ENCODE measurements at places on chromosomes 2 and 18. TPM values are rescaled to one million over a fixed set of nuclear protein-coding genes. Genes with fewer than 3 reads are reported as not detected.

The CXCR4 gene
- total RNA-seq = 5.4 TPM

The MAPK4 gene
- 7.3 TPM for total RNA-seq

The GPD2 gene
- 8.8 TPM for total RNA-seq

The STK17B gene
- 7.3 TPM for total RNA-seq

The MREG gene
- 9.6 TPM for total RNA-seq

The UNC80 gene
- total RNA-seq = not detected

DNA sequence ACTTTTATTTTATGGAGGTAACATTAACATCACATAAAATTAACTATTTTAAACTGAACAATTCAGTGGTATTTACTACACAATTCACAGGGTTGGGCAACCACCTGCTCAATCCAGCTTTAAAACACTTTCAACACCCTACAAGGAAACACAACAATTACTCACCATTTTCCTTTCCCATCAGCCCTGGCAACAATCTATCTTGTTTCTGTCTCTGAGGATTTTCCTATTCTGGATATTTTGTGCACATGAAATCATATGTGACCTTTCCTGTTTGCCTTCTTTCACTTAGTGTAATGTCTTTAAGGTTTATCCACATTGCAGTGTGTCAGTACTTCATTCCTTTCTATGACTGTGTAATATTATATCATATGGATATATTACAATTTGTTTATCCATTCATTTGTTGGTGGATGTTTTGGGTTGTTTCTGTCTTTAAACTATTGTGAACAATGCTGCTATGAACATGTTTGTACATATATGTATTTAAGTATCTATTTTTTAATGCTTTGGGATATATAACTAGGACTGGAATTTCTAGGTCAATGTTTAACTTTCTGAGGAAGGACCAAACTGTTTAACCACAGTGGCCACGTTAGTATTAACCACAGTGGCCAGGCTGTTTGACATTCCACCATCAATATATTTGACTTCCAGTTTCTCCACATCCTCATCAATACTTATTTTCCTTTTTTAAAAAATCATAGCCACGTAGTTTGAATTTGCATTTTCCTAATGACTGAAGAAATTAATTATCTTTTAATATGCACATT is 72.4 kb upstream of the KIF5C start:
- DNase-seq = no peak

DNA sequence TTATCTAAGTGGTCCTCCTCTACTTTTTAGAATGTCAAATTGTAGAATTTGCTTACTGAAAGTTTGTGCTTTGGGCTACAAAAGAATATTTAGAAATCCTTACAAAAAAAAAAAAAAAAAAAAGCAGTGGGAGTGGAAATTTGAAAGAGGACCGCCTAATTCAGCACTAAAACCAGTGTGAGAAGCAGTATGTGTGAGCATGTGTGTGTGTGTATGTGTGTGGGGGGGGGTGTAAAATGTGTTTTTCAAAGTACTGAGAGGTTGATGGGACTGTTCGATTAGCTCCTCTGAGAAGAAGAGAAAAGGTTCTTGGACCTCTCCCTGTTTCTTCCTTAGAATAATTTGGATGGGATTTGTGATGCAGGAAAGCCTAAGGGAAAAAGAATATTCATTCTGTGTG is at the start of gene VIT:
Gene VIT, plus strand, starts transcription at position 175 of the 400 bp plus-strand sequence. CDS start 19,664 bp downstream, outside the sequence.
- DNase-seq = no peak

GRCh38 chr18:63895190-63895589 is 7.7 kb downstream of the SERPINB2 start:
- no peak for DNase-seq

DNA sequence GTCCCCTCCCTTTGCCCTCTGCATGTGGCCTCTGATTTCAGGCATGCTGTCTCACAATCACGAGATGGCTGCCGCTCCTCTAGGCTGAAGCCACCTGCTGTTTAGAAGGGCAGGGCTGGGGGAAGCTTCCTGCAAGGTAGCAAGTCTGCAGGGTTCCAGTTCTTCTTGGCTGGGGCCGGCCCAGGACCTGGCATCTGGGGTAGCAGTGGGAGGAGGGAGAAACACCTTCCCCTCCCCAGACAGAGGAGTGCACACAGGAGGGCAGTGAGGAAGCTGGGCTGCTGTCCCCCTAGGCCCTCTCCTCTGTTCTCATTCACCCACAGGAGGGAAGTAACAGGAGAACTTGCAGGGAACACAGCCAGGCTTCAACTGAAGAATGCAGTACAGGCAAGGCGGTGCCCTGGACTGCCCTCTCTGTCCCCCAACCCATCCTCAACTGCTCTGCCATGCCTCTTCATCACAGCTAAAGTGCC is 345.9 kb upstream of the HS6ST1 start:
- no peak for DNase-seq

- no peak for DNase-seq
Measured at GRCh38 chr18:58991167-58991798, 126.6 kb downstream of the ZNF532 start.

DNA sequence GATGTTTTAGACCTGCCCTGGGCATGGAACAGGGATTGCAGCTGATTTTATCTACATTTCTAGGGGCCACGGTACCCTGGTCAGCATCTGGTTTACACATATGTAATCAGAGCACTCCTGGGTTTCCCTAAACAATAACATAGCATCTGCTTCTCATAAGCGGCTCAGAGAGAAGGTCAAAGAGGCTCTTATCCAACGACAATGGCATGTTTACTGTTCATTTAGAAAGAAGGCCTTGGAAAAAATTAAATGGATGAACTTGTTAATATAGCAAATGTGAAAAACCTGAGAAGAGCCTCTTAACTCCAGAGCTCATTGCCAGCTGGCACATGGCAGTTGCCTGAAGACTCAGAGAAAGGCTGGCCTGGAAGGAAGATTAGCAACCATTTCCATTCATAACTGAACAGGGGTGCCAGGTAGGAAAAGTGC is 202.8 kb upstream of the THUMPD2 start:
- no peak for DNase-seq

DNA sequence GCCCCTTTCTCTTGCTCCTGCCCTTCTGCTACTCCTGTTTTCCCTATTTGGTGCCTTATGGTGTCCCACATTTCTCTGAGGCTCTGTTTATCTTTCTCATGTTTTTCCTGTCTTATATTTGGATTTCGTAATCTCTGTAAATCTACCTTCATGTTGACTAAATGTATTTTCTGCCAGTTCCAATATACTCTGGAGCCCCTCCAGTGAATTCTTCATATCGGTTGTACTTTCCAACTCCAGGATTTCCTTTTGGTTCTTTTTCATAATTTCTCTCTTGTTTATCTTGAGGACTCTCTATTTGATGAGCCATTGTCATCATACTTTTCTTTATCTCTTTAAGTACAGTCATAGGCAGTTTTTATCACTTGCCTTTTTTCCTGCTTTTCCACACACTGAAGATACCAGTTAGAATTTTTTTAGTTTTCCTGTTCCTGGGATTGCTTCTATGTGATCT is 19.1 kb downstream of the SCLY start:
- DNase-seq = no peak

DNA sequence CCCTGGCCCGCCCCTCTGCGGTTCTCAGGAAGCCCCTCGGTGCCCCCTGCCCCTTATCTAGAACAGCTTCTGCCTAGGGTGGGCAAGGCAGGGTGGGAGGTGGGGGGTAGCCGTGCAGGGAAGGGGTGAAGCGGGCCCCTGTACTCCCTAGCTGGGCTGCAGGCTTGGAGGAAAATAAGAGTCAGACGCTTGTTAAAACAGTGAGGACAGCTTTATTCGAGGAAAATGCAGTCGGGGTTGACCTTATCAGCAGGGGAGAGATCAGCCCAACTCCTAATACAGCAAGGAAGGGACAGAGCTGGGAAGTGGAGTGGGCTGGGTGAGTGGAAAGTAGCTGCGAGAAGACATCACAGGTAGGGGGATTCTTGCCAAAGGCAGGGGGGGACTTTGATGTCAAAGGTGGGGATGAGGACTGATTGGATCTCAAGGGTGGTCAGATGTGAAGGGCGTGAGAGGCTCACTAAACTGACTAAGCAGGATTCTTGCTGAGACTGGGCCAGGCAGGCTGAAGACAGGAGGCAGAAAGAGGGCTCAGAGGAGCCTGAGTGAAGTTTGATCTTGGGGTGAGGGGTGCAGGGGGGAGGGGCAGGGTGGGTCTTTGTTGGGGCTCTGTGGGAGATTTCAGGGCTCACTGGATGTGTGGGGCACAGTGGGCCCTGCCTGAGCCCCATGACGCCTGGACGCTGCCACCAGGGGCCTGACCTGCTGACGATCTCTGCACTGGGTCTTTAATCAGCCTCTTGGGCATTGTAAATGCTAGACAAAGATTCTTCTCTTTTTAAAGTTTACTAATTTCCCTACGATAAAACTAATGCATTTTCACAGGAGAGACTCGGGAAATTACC is 29.9 kb downstream of the HPCAL1 start:
- no peak for DNase-seq

- no peak for DNase-seq
Measured at GRCh38 chr2:40431600-40431955, 20.3 kb downstream of the SLC8A1 start.

DNA sequence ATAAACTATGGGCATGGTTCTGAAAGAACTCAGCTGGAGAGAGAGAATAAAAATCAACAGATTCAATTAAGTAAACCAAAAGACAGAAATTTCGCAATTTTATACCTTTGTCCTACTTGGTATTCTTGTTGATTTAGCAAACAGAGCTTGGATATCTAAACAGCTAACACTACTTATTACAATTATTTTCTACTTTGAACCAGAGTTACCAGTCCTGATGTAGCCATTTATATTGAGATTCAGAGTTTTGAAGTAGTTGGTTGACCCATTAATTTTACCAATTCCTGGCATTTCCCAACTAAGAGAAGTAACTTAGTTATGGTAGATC is 48.9 kb downstream of the ASXL2 start:
- DNase-seq = no peak

- no peak for DNase-seq
Measured at GRCh38 chr18:57051021-57051656, 95.7 kb upstream of the BOD1L2 start.

GRCh38 chr2:203855274-203855673 is 12.3 kb upstream of the CTLA4 start:
- no peak for DNase-seq

- no peak for DNase-seq
Measured at GRCh38 chr2:47636596-47637264, 146.2 kb upstream of the MSH6 start.

DNA sequence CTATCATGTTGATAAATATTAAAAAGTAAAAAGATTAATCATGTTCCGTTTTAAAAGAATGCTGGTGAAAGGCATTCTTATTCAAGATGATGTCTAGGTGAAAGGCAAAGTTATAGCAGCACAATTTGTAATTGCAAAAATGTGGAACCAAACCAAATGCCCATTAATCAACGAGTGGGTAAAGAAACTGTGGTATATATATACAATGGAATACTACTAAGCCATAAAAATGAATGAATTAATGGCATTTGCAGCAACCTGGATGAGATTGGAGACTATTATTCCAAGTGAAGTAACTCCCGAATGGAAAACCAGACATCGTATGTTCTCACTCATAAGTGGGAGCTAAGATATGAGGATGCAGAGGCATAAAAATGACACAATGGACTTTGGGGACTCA is 286.4 kb downstream of the ARHGAP15 start:
- DNase-seq = no peak

DNA sequence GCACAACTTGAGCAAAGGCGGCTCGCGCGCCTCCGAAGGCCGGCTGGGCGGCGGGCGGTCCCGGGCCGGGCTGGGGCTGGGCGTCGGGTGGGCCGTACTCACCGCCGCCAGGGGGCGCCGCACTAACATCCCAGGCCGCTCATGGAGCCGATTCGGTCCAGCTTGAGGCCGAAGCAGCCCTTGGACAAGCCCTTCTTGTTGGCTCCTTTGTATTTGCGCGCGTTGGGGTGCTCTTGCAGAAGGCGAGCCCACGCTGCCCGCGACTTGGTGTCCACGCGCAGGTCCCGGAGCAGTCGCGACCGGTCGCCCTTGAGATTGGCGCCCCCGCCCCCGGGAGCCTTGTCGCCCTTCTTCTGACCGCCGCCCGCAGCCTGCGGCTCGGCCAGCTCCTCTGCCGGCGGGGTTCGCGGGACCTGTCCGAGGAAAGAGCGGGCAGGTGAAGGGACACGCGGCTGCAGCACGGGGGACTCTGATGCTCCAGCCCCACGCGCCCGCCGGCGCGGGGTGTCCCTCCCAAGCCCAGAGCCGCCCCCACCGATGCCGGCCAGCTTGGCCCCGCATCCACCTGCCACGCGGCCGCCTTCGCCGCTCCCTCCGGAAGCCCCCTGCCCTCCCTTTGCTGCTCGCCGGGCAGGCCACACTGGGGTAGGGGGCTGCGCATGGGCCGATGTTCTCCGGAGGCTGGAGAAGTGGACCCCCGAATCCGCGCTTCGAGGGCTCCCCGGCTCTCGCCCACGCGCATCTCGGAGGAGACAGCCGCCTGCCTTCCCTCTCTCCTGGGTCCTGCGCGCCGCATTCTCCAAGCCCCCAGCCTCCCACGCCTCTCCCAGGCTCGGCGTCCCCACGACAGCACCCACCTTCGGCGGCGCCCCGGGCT is 655 bp downstream of the NPPC start:
- peak; percentile 85 for DNase-seq

GRCh38 chr18:55509631-55510324 is 78.2 kb downstream of the TCF4 start:
- DNase-seq = no peak

- DNase-seq = no peak
Measured at GRCh38 chr2:208489687-208490086, 83.1 kb downstream of the PTH2R start.

DNA sequence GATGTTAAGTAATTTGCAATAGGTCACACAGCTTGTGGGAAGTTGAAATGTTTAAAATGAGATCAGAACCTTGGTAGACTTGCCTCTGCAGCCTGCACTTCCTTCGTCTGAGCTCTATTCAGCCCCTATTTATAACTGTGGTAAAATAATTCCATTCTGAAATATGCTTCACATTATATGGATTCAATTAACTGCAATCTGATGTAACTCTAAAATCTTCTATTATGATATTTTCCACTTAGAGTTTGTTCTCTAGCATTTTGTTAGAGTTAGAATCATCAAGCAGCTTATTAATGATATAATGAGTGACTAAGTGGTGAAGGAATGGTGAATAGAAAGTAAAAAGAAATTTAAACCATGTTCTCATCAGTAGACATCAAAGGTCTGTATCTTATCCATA is 139.6 kb upstream of the ARHGAP28 start:
- no peak for DNase-seq

DNA sequence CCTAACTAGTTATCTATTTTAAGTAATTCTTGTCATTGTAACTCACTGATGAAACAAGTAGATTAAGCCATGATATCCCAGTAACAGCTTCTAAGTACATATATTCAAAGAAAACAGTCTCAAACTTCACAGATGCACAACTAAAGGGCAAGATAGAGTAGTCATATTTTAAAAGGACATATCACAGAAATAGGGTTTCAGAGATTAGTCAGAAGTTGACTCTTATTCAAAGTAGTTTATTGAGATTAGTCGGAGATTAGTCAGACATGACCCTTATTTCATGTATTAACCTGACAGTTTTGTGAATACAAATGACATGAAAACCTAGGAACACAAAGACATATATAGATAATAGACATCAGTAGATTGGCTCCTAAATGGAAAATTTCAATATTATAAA is 15.9 kb upstream of the CHAC2 start:
- DNase-seq = no peak

DNA sequence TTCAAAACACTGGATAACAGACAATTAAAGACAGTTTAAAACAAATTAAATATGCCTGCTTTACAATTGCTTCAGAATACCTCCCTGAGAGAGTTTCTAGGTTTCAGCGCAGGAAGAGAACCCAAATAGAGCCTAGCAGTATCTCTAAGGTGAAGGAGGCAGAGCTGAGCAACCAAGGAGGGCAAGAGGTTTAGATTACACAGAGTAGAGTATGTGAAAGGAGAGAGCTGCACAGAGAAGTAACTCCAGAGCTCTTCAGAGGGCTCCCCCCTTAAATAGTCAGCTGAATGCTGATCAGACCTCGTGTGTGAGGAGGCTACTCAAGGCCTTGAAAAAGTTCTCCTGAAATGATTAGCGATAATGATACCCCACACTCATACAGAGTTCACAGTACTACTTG is 386.5 kb upstream of the TCF4 start:
- no peak for DNase-seq

Measured in right lobe of liver (tissue), 6 donors.